Progenitor cell of endocrine pancreas (in vitro differentiated cells): ENCODE measurements at places on chromosomes 7 and 10. TPM values are rescaled to one million over a fixed set of nuclear protein-coding genes. Genes with fewer than 3 reads are reported as not detected.

The MYO3A gene
- total RNA-seq = 16.0 and 18.0 TPM in 2 replicates

The SRRT gene
- total RNA-seq = 293 and 302 TPM in 2 replicates

GRCh38 chr7:134353411-134353810, 36.7 kb upstream of the SLC35B4 start:
- H3K27ac ChIP-seq = no peak overlapping the region
- peaks cover 3% of the 10 kb centered on the region for H3K27me3 ChIP-seq
- no peak overlapping the region for H3K4me3 ChIP-seq
- no peaks in the 10 kb centered on the region for H3K4me1 ChIP-seq
- DNase-seq = no peak

GRCh38 chr7:67913604-67914003, 917.0 kb downstream of the TYW1 start:
- H3K4me3 ChIP-seq = no peak overlapping the region
- no peak overlapping the region for H3K27ac ChIP-seq
- peaks cover 1% of the 10 kb centered on the region for H3K36me3 ChIP-seq
- H3K27me3 ChIP-seq = peaks cover 12% of the 10 kb centered on the region
- DNase-seq = no peak

GRCh38 chr10:77267703-77268675, 369.6 kb downstream of the KCNMA1 start:
- H3K4me3 ChIP-seq = no peak overlapping the region
- H3K36me3 ChIP-seq = no peaks in the 10 kb centered on the region
- H3K4me1 ChIP-seq = peaks cover 4% of the 10 kb centered on the region
- peaks cover 43% of the 10 kb centered on the region for H3K27me3 ChIP-seq
- H3K27ac ChIP-seq = no peak overlapping the region

DNA sequence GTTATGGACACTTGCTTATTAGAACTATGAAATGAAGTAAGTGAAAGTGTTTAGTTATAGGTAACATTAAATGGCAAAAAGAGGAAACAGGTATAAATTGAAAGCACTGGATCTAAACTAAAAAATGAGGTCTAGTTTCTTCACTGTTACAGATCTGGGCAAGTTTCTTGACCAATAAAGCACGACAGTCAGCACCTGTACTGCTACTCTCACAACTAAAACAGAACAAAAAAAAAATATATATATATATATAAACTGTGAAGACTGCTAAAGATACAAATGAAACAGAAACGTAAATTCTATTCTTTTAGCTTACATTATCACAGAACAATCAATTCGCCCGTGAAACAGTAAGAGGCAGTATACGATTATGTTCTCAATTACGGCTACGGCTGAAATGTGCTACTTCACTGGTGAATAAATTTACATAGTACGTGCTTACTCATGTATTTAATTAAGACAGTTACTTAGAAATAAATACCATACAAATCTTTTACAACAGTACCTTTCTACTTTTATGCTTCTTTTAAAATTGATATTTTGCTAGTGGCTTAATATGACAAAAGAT, 4.2 kb downstream of the AHR start:
- no peak for DNase-seq
- peaks cover 5% of the 10 kb centered on the region for H3K27me3 ChIP-seq
- H3K4me3 ChIP-seq = no peak overlapping the region
- H3K4me1 ChIP-seq = peaks cover 18% of the 10 kb centered on the region
- no peak overlapping the region for H3K27ac ChIP-seq
- peaks cover 4% of the 10 kb centered on the region for H3K36me3 ChIP-seq

- H3K27ac ChIP-seq = no peak overlapping the region
- no peaks in the 10 kb centered on the region for H3K4me1 ChIP-seq
- no peak overlapping the region for H3K4me3 ChIP-seq
- H3K27me3 ChIP-seq = peaks cover 39% of the 10 kb centered on the region
- no peaks in the 10 kb centered on the region for H3K36me3 ChIP-seq
Measured at GRCh38 chr10:117502421-117503243, 39.9 kb upstream of the EMX2 start.

DNA sequence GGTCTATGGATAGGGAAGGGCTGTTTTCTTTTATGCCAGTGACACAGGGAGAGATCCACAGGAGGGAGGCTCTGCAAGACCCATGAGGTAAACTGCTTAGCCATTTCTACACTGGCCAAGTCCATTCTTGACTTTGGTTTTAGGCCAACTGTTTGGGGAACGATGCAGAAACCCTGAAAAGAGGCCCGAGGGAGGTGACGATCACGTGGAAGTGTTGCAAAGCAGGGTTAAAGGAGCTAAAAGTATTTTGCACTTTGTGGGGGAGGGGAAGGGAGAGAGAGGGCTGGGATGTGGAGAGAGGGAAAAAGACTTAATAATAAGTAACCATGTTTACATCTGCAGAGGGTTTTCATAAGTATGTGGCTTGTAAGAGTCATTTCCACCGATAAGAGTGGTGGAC, 239.7 kb downstream of the EMX2 start:
- H3K27me3 ChIP-seq = peaks cover 36% of the 10 kb centered on the region
- H3K36me3 ChIP-seq = no peaks in the 10 kb centered on the region
- no peak for DNase-seq
- no peaks in the 10 kb centered on the region for H3K4me1 ChIP-seq

DNA sequence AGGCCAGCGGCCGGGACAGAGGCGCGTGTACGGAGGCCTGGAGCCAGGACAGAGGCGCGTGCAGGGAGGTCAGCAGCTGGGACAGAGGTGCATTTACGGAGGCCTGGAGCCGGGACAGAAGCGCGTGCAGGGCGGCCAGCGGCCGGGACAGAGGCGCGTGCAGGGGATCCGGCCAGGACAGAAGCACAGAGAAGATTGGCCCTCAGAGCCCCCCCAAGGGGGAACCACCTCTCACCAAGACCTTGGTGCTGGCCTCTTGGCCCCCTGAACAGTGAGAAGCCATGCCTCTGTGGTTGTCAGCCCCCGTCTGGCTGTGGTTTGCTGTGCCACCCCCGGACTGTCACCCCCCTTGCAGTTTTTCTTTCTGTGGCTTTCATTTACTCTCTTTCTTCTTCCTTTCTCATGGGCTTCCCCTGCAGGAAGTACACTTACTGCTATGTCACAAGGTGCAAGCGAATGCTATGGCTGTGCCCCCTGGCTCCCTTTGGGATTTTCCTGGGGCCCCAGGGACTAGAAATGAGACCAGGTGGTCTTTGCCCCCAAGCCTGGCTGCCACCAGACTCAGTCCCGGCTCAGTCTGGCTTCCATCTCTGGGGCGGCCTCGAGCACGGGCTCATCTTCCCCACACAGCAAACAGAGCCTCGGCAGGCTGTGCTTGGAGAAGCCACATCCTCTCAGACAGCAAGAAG, 41.1 kb downstream of the INSIG1 start:
- no peak overlapping the region for H3K27ac ChIP-seq
- no peaks in the 10 kb centered on the region for H3K36me3 ChIP-seq
- no peaks in the 10 kb centered on the region for H3K4me1 ChIP-seq
- H3K4me3 ChIP-seq = no peak overlapping the region
